ENCODE measurements at places on chromosomes 16 and 17.

- DNase-seq: no peak
These were observed 248.1 kb downstream of the HS3ST3A1 start for GRCh38 chr17:13353590-13353989.

DNA sequence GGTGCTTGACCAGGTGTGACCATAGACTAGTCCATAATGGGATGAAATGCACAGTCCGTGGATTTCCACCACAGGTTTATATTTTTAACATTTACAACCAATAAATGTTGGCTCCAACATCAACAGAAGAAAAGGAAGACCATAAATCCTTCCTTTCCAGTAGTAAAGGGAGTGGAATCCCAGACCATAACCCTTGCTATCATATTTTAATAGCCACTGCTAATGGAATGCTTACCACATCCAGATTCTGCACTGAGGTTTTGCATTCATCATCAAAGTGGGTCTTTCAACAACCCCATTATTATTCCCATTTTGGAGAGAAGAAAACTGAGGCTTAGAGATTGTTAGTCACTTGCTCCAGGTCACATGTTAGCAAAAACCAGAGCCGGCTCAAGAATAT is 106.7 kb downstream of the FOXL1 start:
- DNase-seq: no peak

- DNase-seq: no peak
These were observed 1.4 kb downstream of the RANBP10 start for GRCh38 chr16:67804853-67805542.

DNA sequence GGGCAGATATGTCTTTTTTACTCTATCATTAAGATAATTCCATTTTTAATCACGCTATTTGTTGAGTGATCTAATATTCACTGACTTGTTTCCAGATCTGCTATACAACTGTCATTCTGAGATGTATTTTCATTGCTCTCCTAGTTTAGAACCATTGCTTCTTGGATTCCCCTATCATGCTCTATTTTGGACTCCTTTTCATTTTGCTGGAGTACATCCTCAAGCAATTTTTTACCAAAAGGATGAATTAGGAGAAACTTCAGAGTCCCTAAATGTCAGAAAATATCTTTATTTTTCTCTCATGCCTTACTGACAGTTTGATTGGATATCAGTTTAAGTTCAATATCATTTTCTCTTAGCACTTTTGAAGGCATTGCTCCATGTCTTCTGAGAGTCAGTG is 9.8 kb downstream of the MT4 start:
- DNase-seq: no peak

GRCh38 chr16:85062323-85062722 is 34.7 kb downstream of the KIAA0513 start:
- DNase-seq: no peak

DNA sequence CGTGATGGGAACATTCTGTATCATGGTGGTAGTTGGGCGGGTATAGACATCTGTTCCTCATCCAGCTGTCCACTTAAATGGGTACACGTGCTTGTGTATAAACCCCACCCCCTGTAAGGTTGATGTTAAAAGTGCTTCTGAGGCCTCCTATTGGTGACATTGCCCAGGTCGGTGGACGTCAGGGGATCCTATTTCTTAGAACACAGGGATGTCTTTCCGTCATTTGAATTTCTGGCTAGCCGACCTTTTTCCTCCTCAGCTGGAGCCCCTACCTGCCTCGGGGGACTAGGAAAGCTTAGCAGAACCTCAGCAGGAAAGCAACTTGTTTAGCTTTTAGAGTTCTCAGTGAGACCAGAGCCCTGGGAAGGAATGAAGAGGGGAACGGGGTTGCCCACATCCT is 16.6 kb upstream of the CRISPLD2 start:
- no peak for DNase-seq

DNA sequence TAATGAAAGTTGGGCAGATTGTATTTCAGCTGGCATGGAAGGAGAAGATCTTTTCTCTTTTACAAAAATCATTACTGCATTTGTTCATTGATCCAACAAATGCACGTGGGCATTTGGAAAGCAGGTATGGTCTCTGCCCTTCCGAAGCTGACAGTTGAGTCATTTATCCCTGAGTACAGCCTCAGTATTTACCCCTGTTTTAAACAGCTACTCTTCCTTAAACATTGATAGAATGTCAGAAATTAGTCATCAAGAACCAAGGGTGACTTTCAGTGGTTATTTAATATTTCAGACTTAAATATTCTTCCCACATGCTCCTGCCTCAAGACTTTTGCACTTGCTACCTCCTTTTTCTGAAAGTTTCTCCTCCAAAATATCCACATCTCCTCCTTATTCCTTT is 226.7 kb upstream of the HSBP1 start:
- no peak for DNase-seq

DNA sequence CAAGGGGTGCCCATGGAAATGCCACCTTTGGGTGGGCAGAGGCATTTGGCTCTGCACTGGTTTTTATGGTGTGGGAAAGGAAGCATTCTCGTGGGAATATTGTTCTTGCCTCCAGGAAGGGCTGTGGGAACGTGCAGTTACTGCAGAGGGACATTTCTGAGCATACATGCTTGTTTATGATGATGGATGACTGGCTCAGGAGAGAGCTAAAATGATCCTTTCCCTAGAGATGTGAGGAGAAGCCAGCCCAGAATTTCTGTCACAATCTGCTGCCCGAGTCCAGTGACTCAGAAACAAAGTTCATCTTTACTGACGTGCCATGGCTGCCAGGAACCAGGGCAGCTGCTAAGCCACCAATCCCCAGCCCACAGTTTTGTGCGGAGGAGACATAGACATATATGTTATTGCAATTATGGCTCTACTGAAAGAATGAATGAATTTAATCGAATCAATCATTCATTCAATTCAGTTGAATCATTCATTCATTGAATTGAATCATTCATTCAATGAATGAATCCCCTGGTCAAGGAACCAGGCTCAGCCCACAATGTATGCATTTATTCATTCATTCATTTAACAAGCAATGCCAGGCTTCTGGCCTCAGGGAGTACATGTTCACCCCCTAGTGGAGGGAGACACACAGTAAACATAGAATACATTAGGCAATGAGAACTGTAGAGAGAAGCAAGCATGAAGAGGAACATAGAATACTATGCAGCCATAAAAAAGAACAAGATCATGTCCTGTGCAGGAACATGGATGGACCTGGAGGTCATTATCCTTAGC is 414.4 kb upstream of the HSBP1 start:
- no peak for DNase-seq

- no peak for DNase-seq
These were observed 17.1 kb downstream of the TSPOAP1 start for GRCh38 chr17:58311429-58311894.

- no peak for DNase-seq
These were observed 126.9 kb downstream of the SPACA3 start for GRCh38 chr17:33118391-33119075.

GRCh38 chr16:72561-73548 is at the start of gene RHBDF1:
RHBDF1 (minus strand) TSS chr16:72631; CDS start chr16:65015, 7,616 bp downstream.
- DNase-seq: no peak

- DNase-seq: no peak
These were observed 46.7 kb downstream of the USP22 start for GRCh38 chr17:20995873-20996723.

DNA sequence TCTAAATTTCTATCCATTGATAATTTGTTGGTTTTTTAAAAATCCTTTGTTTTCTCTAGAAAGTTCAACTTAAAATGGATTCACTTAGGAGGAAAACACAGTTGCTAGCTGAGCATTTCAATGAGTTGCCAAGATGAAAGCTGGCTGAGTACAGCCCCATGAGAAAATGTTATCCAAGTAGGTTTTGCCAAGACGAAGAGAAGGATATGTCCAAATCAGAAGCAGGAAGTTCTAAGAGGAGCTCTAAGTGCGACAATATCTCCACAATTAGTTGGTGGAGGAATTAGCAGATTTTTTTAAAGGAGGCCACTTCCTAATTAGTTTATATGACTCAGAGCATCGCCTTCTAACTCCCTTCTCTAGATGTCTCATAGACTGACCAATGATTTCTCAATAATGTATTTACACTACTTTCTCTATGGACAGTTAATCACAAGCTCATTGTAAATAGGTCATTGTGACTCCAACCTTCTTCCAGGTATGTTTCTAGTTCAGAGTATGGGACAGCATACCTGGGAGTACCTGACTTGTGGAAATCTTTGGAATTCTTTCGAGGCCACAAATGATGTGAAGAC is 873.3 kb upstream of the SOX9 start:
- DNase-seq: no peak

GRCh38 chr17:7806587-7806986 is 27.4 kb upstream of the KDM6B start:
- DNase-seq: no peak

DNA sequence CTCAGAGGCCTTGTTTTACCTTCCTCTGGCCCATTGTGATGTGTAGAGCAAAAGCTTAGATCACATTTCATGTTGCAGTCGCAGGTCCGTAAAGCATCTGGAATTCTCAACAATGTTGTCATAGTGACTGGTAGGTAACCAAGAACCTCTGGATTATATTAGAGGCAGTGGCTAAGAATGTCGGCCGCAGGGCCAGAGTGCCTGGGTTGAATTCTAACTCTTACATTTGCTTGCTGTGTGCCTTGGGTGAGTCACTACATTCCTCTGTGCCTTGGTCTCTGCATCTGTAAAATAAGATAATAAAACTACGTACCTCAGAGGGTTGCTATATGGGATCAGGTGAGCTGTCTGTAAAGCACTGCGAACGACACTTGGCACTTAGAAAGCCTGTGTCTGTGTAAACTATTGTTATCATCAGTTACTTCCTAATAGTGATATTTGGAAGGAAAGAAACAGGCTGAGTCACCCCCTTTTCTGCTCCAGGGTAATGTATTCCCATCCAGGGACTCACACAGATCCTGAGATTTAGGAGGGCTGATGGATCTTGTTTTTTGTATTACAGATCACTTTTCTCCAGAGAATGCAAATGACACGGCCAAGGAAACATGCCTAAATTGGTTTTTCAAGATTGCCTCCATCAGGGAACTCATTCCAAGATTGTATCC is 52.2 kb downstream of the VPS35L start:
- DNase-seq: no peak

GRCh38 chr17:31789707-31790505 is 69.1 kb downstream of the COPRS start:
- no peak for DNase-seq

DNA sequence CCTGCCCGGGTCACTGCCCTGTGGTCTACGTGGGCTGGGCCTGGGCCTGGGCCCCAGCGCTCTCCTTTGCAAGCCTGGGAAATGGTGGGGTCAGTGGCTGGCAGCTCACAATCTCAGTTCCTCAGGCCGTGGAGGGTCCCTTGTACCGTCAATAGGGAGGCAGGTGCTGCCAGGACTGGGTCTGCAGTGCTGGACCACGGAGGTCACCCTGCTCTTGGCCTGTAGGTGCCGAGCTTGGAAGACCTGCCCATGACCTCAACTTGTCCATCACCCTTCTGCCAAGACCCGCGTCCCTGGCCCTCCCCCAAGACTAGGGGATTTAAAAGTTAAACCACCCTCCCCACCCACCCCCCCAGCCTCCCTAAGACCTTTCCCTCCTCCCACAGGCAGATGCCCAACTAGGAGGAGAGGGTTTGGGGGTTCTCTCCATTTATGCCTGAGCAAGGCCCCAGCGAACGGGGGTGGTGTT is 2.5 kb downstream of the TBX2 start:
- no peak for DNase-seq

DNA sequence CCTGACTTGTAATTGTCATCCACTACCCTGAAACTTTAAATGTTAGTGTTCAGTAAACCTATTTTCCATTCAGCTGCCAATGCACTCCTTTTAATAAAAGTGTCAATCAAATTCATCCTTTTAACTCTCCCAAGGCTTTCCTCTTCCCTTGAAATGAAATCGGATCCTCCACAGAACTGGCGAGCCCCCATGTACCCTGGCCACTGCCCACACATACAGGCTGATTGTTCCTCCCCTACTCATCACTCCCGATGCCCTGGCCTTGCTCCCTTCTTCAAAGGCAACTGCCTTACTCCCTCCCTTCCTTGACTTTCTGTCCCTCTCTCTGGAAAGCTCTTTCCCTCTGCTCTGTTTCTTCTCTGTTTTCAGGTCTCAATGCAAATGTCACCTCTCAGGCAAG is 7.6 kb downstream of the KRT33A start:
- DNase-seq: peak; percentile 28

GRCh38 chr16:17654571-17654970 is 183.8 kb upstream of the XYLT1 start:
- no peak for DNase-seq

DNA sequence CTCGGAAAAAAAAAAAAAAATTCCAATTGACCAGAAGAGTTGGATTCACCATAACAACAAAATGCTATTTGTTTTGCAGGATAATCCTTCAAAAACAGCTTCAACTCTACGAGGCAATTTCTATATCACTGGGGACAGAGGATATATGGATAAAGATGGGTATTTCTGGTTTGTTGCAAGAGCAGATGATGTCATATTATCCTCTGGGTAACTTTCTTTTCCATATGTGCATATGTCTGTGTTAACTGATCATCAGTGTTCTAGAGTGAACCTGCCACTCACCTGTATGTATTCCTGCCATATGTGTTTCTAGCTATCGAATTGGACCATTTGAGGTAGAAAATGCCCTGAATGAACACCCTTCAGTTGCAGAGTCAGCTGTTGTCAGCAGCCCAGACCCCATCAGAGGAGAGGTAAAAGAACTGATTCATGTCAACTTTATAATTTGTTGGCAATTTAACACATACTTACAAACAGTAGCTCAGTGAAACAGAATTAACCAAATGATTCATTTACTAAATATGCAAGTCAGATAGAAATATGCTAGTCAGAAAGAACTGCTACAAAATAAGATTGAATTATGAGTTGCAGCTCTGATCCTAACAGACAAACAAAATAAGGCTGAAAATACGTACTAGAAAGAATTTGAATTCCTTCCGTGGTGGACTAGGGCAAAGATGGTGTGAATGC is 14.2 kb downstream of the ERI2 start:
- DNase-seq: no peak

- DNase-seq: no peak
These were observed 2.8 kb upstream of the TNFRSF13B start for GRCh38 chr17:16974569-16975276.

GRCh38 chr17:41008811-41009210 is at the start of gene KRTAP3-1:
KRTAP3-1 (minus strand) TSS chr17:41009128; CDS start chr17:41009074, 54 bp downstream.
- no peak for DNase-seq

DNA sequence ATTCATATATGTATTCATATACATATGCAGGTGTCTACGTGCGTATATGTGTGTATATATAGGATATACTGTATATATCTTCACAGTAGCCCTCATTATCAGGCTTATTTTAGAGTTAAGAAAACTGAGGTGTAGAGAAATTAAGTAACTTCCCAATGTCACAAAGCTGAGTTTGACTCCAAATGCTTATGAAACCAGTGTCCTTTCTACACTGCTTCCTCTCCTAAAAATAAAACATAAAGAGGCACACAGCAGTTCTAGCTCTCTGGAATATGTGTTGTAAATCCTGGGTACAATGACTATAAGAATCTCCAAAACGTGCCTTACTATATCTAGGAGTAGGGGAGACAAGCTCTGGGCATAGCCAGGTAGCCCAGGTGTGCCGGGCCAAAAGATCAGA is 40.0 kb upstream of the CCL1 start:
- no peak for DNase-seq

GRCh38 chr17:56679115-56679776 is 85.7 kb downstream of the NOG start:
- no peak for DNase-seq

All from stimulated activated effector memory CD8-positive, alpha-beta T cell treated with anti-CD3 and anti-CD28 coated beads, Interleukin-12 subunit alpha, Interleukin-12 subunit beta, amount 100 ng/mL, for 72 hours (primary cell).